IPS DF 6.9 (cell line): ENCODE measurements at places on chromosomes 7 and 10.

- no peak for DNase-seq
These were observed 56.3 kb downstream of the MTERF1 start for GRCh38 chr7:91824201-91824600.

DNA sequence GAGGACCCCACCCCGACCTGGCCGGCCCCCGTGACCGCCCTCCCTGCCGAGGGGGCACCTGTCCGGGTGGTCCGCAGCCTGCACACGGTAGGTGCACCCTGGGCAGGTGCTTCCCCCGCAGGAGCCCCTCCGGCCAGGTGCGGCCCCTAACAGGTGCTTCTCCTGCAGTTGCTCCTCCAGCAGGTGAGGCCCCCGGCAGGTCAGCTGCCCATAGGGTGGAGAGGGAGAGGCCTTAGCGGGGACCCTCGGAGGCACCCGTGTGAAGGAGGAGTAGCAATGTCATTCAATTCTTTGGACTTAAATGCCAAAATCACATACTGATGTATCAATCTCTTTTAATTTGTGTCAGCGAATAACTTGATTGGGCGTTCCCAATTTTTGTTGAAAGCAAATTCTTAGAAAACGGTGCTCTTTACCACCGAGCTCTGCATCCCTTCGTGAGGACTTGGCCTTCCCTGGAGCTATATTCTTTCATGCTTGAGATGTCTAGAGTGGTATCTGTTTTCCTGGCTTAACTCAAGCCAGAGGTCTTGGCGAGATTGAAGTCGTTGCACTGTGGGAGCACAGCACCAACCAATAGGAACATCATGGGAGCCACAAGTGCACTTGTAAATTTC is 738 bp upstream of the NCAPG2 start:
- DNase-seq = no peak

DNA sequence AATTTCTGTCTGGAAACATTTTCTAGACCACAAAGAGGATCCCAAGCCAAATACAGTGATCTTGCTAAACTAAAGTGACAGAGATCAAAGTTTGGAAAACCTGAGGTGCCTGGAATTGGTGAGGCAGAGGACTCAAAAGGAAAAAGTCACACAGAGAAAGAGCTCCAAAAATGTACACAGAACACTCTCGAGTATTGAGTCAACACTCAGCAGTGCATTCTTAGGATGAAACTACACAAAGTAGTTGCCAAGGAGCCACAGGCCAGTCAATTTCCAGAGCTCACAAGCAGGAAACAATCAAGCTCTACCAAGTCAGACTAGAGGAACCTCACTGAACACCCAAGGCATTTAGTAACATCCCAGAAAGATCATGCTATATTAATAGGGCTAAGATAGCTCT is 61.3 kb downstream of the MICU1 start:
- no peak for DNase-seq

DNA sequence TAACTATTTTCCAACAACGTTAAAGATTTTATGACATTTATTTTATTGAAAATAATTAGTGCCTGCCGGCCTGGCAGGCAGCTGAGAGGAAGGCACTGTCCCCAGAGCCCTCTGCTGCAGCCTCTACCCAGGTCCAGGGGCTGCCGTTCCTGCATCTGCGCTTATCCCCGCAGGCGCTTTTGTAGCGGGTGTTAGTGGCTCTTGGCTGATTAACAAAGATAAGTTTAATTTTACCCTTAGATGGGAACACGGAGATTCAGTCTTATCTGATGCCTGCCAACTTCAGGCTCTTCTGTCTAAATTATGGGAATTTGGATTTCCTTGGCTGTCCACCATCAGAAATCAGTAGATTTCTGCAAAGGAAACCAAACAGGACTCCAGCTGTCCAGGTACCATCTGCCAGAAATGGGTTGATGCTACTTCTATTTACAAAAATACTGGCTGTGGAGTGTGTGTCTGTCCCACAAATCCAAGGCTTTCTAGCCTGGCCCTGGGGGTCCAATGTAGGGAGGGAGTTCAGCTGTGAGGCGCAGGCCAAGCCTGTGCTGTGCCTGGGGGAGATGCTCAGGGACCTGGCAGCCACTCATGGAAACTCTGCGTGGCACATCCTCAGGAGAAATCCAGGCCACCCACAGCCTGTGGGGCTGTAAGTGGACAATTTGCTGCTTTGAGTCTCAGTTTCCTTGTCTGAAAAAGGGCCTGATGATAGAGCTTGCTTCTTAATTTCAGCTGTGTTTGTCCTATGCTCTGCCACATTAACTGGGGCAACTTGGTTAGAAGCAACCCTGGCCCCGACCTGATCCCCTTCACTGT is 62.0 kb upstream of the IGFBP3 start:
- no peak for DNase-seq

DNA sequence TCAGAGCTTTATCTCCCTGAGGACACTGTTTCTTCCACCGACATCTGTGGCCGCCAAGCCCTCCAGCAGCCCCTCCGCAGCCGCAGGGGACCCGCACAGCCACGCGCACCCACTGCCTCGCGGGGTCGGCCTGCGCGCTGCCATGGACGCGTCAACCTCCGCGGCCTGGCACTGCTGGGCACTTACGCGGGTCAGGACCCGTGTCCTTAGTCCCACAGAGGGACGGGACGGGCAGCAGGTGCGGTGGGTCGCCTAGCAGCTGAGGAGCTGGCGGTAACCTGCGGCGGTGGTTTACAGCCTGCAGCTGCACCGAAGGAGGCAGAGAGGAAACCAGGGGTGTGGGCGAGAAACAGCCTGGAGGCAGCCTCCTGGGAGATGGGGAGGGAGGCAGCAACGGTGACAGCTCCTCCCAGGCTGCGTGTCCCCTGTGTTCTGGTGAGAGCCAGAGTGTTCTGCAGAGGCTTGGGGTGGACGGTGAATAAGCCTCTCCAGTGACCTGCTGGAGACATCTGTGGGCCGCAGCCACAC is 61.3 kb downstream of the SEC61G start:
- DNase-seq = no peak

DNA sequence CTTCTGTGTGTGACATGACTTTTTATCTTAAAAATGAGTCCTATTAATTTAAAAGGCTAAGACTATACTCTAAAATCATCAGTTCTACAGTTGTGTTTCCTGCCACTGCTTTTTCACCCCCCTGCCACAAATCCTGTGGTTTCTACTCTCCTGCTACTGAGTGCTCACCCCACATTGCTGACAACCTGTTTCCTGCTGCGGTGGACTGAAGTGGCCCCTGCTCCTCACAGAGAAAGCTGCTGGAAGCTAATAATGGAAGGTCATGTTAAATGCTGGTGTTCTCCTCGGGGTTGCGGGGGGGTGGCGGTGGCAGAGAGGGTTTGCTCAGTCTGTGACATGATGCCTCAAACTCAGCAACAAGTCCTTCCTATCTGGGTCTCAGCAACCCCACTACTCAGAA is 113.2 kb upstream of the INHBA start:
- no peak for DNase-seq

DNA sequence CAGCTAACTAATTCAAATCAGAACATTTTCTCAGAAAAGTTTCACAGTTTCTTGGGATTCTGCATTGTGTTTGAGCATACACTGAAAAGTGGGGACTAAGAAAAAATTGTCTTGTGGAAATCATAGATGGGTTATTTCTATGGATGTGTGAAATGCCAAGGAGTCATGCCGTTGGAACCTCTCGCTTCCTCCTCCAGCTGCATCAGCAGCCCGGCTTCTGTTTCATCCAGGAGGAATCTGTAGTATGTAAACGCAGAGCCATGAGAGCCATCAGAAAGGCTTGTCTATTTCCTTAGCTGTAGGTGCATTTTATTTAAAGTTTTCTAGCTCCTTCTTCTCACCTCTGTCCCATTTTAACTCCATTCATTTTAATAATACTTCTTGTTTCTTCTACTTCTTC is 1144.1 kb downstream of the GATA3 start:
- no peak for DNase-seq

GRCh38 chr10:113011592-113012374 is 61.7 kb downstream of the TCF7L2 start:
- no peak for DNase-seq

DNA sequence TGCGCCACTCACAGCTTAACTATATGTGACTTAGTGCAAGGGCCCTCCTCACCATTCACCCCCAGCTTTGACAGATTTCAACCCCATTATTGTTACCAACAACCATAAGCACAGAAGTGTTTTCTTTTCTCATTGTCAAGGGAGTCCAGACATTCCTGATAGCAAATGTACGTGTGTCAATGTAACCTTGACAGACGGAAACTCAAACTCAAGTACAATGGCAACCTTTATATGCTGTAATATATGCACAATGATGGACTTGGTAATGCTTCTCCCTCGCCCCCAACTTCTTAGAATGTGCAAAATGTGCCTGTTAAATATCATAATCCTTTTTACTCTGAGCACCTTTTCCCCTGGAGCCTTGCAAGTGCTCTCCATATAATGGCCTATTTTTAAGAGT is 34.7 kb downstream of the CYCS start:
- DNase-seq = no peak

DNA sequence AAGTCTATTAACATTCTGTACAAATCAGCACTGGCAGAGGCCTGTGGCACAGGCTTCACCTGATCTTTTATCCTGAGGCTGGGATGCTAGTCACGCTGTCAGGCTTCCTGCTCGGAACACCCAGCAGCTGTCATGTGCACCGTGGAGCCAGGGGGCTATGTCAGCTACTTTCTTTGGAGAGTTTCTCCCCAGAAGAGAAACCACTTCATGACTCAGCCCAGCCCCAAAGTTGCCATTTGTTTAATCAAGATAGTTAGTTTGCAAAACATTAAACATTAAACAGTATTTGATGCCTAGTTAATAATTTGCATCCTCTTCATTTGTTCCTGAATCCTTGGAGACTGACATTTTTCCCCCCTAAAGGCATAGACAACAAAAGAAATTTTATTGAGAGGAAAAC is at the start of gene HABP2:
HABP2 (plus strand) TSS at position 353 of the 400 bp plus-strand sequence. CDS start 69 bp downstream, outside the sequence.
- DNase-seq = no peak

- DNase-seq = peak; percentile 25
These were observed 230.9 kb downstream of the BICC1 start for GRCh38 chr10:58743466-58744115.

DNA sequence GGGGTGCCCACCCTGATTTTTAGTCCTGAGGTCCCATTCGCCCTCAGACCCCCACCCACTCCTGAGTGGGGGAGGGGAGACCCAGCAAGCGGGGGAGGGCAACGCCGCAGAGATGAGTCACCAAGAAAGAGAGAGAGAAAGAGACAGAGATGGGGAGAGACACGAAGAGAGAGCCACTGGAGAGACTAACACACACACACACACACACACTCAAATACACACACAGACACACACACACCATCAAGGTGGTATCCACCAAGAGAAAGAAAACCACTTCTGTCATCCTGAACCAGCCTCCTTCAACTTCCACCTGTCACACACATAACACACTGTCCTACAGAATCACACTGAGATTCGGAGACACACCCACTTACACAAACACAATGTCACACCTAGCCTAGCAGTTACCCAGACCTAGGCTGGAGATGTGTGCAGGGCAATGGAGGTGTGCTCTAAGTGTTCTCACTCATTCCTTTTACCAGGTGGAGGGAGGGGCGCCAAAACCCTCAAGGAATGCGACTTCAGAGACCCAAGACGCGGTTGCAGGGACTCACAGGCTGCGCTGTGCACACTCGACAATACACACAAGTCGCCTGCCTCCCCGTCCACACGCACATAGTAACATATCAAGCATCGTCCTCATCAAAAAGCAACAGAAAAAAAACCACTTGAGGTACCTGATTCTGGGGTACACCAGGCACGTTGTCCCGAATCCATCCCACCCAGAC is 3.9 kb upstream of the VGF start:
- no peak for DNase-seq

DNA sequence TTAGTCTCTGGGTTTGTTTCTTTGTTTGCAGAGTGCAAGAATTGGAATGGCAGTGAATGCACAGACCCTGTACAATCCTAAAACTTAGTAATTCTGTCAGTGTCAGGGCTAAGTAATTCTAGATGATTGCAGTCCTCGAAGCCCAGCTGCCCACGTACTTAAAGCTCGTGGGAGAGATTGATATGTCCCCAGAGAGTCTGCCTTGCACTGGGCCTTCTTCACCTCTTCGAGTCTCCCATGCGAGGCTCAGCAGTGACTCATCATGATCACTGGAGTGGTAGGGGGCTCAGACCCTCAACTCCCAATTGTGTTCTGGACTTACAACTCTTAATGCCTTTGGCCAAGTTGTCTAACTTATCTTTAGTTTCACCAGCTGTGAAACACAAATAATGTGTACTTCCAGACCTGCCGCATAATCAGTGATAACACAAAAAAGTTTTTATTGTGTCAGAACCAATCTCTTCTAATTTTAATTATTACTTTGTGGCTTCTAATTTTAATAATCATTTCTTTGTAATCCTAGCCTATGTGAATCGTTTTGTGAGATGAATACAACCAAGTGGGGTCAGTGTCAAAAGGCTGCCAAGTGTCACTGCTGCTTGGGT is 345.6 kb upstream of the LRGUK start:
- no peak for DNase-seq

DNA sequence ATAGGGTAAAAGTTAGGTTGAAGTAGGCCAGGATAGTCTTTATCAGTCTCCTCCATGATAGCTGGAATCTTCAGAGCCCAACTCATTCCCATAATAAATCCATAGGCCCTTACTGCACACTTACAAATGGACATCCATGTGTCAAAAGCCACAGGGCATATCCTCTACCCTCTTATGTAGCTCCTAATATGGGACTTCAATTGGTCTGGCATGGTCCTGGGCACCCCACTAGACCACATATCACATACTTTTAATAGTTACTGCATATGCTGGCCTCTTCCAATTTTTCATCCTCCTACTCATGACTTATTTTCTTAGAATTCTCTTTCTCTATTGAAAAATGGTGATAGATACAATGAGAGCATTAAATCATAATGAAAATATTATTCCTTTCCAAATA is 169.3 kb downstream of the MAGI2 start:
- DNase-seq = no peak

DNA sequence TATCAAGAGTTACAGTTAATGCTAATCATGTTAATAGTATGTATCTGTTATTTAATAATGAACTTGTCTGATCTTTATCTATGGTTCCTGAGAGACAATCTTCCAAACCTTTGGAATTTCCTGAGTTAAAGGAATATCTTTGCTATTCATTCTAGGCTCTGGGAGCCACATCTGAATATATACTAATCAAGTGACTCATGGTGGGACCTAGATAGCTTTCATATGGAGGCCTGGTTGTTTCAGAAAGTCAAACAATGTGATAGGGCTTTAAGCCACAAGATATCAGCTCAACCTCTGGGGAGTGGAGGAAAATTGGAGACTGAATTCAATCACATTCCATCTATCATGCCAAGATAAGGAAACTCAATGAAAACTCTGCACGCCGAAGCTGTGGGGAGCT is 746.4 kb downstream of the TNS3 start:
- DNase-seq = no peak
